ENCODE measurements at places on chromosomes 1 and 21. TPM values are rescaled to one million over a fixed set of nuclear protein-coding genes. Genes with fewer than 3 reads are reported as not detected.
A peak's percentile ranks its signal among the peaks of the same experiment; 100 is the strongest.

GRCh38 chr1:109501644-109502363, 7.7 kb downstream of the AMIGO1 start:
- H3K27ac ChIP-seq: no peak overlapping the region
- H3K27me3 ChIP-seq: no peaks in the 10 kb centered on the region
- H3K4me1 ChIP-seq: peaks cover 12% of the 10 kb centered on the region
- no peaks in the 10 kb centered on the region for H3K36me3 ChIP-seq

GRCh38 chr1:110538921-110539320, 19.9 kb upstream of the KCNA10 start:
- H3K36me3 ChIP-seq: no peaks in the 10 kb centered on the region

DNA sequence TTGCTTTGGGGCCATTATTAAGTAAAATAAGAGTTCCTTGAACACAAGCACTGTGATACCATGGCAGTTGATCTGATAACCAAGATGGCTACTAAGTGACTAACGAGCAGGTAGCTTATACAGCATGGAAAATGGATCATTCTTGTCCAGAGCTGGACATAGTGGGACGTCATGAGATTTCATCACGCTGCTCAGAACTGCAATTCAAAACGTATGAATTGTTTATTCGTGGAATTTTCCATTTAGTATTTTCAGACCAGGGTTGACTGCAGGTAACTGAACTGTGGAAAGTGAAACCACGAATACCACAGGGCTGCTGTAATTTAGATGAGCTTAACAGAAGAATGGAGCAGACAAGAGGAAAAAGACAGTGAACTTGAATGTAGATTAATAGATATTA, 38.9 kb downstream of the CCDC18 start:
- no peaks in the 10 kb centered on the region for H3K27me3 ChIP-seq
- no peak overlapping the region for H3K27ac ChIP-seq
- peaks cover 50% of the 10 kb centered on the region for H3K36me3 ChIP-seq
- no peak for DNase-seq
- H3K4me3 ChIP-seq: no peak overlapping the region

DNA sequence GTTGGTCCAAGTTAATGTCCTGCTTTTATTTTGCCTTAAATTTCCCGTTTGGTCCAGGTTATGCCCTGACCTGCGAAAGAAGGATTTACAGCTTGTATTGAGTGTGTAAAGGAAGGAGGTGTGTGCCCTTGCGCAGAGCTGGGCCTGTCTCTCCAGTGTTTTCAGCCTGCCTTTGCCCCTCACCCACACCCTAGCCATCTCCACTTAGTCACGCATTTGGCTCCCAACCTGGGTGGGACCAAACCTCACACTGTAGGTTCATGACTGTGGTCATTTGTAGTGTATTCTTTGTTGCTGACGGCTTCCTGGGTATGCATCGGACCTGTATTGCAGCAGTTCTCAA, 572 bp upstream of the SRSF10 start:
- no peaks in the 10 kb centered on the region for H3K27me3 ChIP-seq
- H3K36me3 ChIP-seq: peaks cover 31% of the 10 kb centered on the region
- H3K27ac ChIP-seq: peak overlapping the region; percentile 81
- H3K4me3 ChIP-seq: peak overlapping the region; percentile 94
- H3K4me1 ChIP-seq: peaks cover 26% of the 10 kb centered on the region
- DNase-seq: peak; percentile 55

DNA sequence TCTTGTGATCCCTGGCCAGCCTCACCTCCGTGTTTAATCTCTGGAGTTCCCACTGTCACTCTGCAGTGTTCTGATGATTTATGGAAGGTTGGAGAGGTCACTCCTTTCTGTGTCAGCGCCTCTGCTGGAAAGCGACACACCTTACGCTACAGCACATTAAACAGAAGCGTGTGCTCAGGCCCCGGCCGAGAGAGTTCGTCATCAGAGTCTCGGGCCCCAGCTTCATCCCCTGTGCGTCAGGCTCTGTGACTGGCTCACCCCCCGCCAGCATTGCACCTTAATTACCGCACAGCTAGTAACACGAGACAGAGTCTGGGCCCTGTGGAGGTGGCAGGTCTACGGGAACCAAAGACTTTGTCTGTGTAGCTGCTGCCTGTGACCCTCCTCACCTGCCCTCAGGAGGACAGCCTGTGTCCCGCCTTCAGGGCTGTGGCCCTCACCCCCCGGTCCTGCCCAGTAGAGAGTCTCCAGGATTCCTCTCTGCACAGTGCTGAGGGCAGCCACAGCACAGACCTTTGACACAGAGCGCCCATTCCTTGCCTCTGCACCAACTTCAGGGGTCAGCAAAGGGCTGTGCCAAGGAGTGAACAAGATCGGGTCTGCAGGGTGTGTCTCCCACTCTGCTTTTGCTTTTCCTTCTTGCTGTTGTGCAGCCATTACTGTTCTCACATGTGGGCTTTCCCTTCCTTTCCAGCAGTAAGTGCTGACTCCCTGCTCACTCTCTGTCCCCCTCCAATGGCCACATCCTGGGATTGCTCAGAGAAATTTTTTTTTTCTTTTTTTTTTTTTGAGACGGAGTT, 157.6 kb downstream of the PGBD5 start:
- peaks cover 4% of the 10 kb centered on the region for H3K4me1 ChIP-seq
- peaks cover 40% of the 10 kb centered on the region for H3K36me3 ChIP-seq
- H3K4me3 ChIP-seq: no peak overlapping the region
- DNase-seq: peak; percentile 80
- H3K27ac ChIP-seq: peak overlapping the region; percentile 8

DNA sequence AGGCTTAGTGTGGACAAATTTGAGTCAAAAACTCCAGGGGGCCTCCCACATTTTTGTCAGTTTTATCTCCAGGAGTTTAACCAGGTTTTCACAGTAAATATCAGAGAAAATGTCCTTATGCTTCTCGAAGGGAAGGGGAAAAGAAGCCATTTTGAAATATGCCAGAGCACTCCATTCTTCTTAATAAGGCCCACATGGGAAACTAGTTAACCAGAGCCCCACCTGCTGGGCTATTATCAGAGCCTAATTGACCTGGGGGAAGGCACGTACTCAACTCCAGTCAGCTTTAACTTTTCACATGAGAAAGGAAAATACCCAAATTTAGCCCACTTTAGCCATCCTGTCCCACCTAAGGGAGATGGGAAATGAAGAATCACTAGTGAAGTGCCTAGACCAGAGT, 296.3 kb downstream of the PTBP2 start:
- no peak overlapping the region for H3K4me3 ChIP-seq
- DNase-seq: peak; percentile 60
- H3K4me1 ChIP-seq: peaks cover 6% of the 10 kb centered on the region
- H3K36me3 ChIP-seq: no peaks in the 10 kb centered on the region

GRCh38 chr1:163056831-163057230, 12.3 kb upstream of the RGS4 start:
- H3K4me3 ChIP-seq: no peak overlapping the region
- no peaks in the 10 kb centered on the region for H3K27me3 ChIP-seq
- H3K4me1 ChIP-seq: peaks cover 12% of the 10 kb centered on the region

GRCh38 chr1:226656201-226656600, 82.9 kb downstream of the ITPKB start:
- no peak for DNase-seq
- no peaks in the 10 kb centered on the region for H3K27me3 ChIP-seq
- peaks cover 12% of the 10 kb centered on the region for H3K4me1 ChIP-seq
- no peaks in the 10 kb centered on the region for H3K36me3 ChIP-seq
- H3K27ac ChIP-seq: no peak overlapping the region

GRCh38 chr1:229689904-229690303, 63.9 kb downstream of the URB2 start:
- H3K27me3 ChIP-seq: no peaks in the 10 kb centered on the region
- H3K4me3 ChIP-seq: no peak overlapping the region
- no peaks in the 10 kb centered on the region for H3K4me1 ChIP-seq
- H3K27ac ChIP-seq: no peak overlapping the region
- H3K36me3 ChIP-seq: no peaks in the 10 kb centered on the region

DNA sequence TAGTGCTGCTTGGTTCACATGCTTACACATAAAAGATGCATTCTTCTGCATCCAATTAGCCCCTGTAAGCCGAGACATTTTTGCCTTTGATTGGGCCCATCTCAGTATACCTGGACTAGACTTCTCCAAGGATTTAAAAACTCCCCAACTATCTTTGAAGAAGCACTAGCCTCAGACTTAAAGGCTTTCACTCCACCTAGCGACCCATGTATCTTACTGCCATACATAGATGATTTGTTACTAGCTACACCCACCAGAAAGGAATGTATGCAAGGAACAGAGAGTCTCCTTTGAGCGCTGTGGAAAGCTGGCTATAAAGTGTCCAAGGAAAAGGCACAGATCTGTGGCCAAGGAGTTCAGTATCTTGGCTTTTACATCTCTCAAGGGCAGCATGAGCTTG, 91.7 kb downstream of the LIPI start:
- H3K4me3 ChIP-seq: no peak overlapping the region
- H3K36me3 ChIP-seq: no peaks in the 10 kb centered on the region
- no peak for DNase-seq
- H3K27me3 ChIP-seq: no peaks in the 10 kb centered on the region
- no peak overlapping the region for H3K27ac ChIP-seq

- no peak overlapping the region for H3K27ac ChIP-seq
- H3K4me1 ChIP-seq: peaks cover 29% of the 10 kb centered on the region
- no peaks in the 10 kb centered on the region for H3K27me3 ChIP-seq
- no peaks in the 10 kb centered on the region for H3K36me3 ChIP-seq
- DNase-seq: peak; percentile 91
- H3K4me3 ChIP-seq: no peak overlapping the region
Observed at GRCh38 chr1:200130552-200130951, 103.0 kb downstream of the NR5A2 start.

DNA sequence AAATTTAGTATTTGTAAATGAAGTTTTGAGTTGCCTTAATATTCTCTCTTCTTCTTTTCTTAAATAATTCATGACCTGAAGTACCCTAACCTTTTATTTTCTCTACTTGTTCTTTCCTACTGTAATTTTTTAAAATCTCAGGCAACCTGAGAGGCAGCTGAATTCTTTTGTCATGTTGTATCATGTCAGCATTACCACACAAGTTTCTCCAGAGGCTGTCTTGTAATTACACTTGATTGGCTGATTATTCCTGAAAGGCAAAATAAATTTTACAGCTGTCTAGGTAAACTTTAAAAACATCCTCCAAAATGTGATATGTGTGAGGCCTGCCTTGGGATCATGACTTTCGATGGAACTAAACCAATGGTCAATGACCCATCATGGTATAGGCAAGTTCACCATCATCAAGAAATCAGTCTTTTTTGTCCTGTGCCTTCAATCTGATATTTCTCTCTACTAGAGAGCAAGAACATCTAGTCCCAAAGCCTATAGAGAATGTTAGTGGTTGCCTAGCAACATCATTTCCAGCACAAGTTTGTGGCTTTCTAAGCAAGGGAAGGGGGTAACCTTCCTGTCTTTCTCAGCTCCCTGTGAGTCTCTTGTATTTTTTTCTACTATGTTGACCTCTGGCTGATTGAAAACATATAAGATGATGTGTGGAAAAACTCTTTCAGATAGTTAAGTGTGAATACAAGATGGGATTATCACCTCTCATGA, 115.5 kb downstream of the GABPA start:
- no peak overlapping the region for H3K27ac ChIP-seq
- DNase-seq: no peak
- H3K4me3 ChIP-seq: no peak overlapping the region
- H3K4me1 ChIP-seq: no peaks in the 10 kb centered on the region
- H3K27me3 ChIP-seq: peaks cover 8% of the 10 kb centered on the region
- H3K36me3 ChIP-seq: no peaks in the 10 kb centered on the region

- H3K27ac ChIP-seq: peak overlapping the region; percentile 23
- H3K4me1 ChIP-seq: no peaks in the 10 kb centered on the region
- H3K4me3 ChIP-seq: no peak overlapping the region
- DNase-seq: peak; percentile 34
- no peaks in the 10 kb centered on the region for H3K27me3 ChIP-seq
Observed at GRCh38 chr1:47351305-47351704, 17.7 kb downstream of the CMPK1 start.

DNA sequence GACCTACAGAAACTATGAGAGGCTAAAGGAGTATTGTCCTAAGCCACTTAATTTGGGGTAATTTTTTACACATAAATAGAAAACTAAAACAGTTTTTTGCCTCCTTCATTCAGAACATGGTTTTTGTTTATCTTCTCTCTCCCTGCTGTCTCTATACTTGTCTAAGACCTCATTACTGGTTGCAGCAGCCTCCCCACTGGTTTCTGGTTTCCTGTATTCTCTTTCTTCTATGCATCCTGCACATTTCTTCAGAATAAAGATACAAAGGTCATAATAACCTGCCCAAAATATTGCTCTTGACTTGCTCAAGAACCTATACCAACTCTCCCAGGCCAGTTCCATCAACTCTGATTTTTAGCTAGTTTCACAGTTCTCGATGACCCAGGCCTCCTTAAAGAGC, 19.8 kb upstream of the BOLA1 start:
- peaks cover 5% of the 10 kb centered on the region for H3K4me1 ChIP-seq
- H3K27me3 ChIP-seq: no peaks in the 10 kb centered on the region
- no peak for DNase-seq
- H3K36me3 ChIP-seq: no peaks in the 10 kb centered on the region
- H3K4me3 ChIP-seq: no peak overlapping the region

- H3K36me3 ChIP-seq: peaks cover 44% of the 10 kb centered on the region
- H3K4me3 ChIP-seq: no peak overlapping the region
- no peak for DNase-seq
- no peaks in the 10 kb centered on the region for H3K27me3 ChIP-seq
Observed at GRCh38 chr1:156048663-156049258, 4.8 kb downstream of the UBQLN4 start.

DNA sequence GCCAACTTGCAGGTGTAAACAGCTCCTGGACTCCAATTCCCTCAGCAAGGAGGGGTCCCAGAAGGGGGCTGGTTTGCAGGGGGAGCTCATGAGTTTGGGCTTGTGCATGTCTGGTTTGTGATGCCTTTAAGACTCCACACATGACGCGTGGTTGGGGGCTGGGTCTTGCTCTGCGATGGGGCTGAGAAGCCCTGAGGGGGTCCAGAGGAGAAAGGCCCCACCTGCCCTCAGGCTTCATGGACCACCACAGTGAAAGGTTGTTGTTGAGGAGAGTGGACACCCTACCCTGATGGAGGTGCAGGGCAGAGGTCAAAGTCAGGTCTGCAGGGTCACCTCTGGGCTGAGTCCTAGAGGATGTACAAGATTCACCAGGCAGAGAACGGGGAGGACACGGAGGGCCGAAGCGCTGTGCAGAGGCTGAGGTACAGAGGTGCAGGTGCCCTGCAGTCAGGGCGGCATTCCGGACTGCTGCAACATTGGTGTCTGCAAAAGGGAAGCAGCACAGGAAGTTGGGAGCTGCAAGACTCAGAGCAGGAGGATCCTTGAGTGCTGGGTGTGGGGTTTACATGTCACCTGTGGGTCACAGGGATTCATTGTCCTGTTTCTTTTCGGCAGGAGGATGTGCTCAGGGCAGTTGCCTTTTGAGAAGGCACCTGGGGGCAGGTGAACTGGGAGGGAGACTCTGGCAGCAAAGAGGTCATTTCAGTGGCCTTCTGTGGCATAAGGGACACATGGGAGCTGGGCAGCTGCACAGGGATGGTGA, 399.4 kb downstream of the PTPRU start:
- H3K4me3 ChIP-seq: no peak overlapping the region
- peaks cover 27% of the 10 kb centered on the region for H3K4me1 ChIP-seq
- H3K27me3 ChIP-seq: no peaks in the 10 kb centered on the region
- H3K36me3 ChIP-seq: no peaks in the 10 kb centered on the region
- DNase-seq: no peak

RNF186 gene
- 0.69 TPM for total RNA-seq

VANGL1 gene
- 23.1 TPM for total RNA-seq

AK5 gene
- total RNA-seq: 3.4 TPM

PPP1R12B gene
- total RNA-seq: 2.0 TPM

OLIG2 gene
- not detected for total RNA-seq

CD2 gene
- total RNA-seq: not detected

LRRC71 gene
- total RNA-seq: 0.11 TPM

LAMC1 gene
- total RNA-seq: 71.5 TPM

PHTF1 gene
- total RNA-seq: 23.4 TPM

KCNQ4 gene
- total RNA-seq: 2.5 TPM

BMP8B gene
- 4.7 TPM for total RNA-seq

HOOK1 gene
- total RNA-seq: 5.0 TPM

BARHL2 gene
- total RNA-seq: not detected

GPR25 gene
- total RNA-seq: not detected

PLPP3 gene
- total RNA-seq: 32.8 TPM

CCDC181 gene
- total RNA-seq: not detected

OLFM3 gene
- total RNA-seq: not detected

FMOD gene
- not detected for total RNA-seq
